Hepatic stellate cell (primary cell): ENCODE measurements at places on chromosomes 1 and 21.
A peak's percentile ranks its signal among the peaks of the same experiment; 100 is the strongest.

- DNase-seq: no peak
Observed at GRCh38 chr1:116314305-116314919, 58.6 kb upstream of the ATP1A1 start.

DNA sequence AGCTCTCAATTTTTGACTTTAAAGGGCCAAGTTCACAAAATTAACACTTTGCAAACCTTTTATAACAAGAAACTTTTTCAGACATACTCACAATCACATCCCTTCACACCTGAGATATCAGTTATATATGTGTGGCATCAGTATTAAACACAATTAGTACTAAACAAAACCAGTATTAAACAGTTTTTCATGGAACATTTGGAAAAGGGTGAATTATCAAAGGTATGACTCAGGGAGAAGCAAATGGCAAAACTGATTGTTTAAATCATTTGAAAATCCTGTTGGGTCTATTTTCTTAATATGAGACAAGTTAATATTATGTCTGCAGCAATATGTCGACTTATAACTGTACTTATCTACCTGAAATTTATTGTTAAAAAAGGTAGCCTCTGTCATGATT lies 587.3 kb downstream of the NEGR1 start:
- DNase-seq: no peak

DNA sequence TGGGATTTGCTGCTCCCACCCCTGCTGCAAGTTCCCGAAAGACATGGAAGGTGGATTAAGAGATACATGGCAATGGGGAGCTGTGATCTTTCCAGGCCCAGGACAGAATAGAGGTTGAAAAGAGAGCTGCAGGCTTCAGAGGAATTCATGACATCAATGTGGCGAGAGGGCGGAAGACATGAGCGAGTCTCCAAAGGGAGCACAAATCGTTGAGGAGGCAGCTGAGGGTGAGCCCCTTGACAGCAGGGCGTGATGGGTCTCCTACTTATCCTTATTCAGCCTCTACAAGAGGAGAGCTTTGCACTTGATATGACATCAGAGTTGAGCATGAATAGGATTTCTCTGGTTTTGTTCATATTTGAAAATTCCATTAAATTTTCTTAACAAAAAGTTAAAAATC lies 45.5 kb upstream of the TACSTD2 start:
- no peak for DNase-seq

DNA sequence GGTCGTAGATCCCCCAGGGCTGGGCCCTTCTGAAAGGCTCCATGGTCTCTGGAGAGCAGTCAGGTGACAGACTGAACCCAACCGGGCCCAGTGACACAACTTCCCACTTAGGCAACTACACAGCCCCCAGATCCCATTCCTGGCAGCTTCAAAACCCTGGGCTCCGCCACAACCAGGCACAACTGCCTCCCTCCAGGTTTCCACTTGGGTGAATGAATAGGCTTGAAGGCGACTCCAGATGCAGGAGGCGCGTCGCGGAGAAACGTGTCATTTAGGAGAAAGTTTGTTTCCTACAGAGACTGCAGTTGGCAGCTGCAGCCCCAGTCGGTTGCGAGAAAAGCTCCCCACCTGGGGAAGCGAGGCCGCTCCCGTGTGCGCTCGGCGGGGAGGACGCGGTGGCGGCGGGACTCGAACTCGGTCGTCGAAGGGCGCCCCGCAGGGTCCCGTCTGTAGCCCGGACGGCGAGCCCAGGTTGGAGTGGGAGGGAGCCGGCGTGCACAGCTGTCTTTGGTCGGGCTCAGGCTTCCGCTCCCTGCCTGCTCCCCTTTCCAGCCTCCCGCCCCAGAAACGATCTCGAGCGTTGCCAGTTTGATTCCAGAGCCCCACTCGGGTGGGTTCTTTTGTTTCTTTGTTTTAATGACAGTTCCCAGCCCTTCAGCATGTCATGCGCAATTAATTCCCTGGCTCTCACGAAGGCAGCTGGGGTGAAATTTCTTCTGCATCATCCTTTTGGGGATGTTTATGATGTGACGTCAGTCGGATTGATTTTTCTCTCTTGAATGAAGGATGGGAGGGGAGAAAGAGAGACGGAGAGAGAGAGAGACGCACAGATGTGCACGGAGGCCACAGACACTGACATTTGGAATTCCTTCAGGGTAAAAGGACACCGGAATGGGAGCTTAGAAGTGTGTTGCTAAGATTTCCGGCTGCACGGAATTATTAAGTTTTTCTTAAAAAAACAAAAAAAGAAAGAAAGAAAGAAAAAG lies 862 bp upstream of the SGIP1 start:
- peak; percentile 62 for DNase-seq

DNA sequence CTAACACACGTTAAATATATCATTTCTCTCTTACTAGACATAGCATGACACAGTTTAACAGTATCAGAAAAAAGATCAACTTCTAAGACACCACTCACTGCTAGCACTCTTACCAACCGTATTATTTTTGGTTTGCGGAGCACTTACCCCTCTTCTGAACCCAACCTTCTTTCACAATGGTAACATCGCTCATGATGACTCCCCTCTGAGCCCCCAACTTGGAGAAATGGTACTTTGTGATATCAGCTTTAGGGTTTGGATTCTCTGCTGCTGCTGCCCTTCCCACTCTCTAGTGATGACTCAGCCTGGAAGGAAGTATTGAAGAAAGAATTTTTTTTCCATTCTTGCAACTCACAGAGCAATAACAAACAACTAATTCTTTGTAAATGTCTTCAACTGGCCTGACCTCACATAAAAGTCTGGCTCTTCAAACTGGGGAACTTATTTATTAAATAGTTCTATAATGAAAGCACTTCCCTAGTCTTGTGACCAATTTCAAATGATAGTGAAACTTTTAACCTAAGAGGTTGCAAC lies 7.0 kb downstream of the AKT3 start:
- peak; percentile 15 for DNase-seq

DNA sequence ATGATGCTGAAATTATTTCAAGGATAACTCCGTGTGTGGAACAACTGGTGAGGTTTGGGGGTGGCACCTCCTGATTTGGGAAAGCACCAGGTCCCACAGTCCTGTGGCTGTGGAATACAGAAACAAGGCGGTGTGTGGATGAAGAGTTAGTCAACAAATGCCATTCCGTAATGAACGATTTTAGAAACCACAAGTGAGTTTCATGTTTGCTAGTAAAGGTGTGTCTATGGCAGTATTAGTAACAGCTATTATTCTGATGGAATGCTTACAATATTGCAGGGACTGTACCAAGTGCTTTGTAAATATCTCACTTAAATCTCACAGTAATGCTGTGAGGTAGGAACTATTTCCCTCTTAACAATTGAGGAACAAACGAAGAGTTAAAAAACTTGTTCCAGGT lies 53.8 kb downstream of the B3GALNT2 start:
- no peak for DNase-seq

DNA sequence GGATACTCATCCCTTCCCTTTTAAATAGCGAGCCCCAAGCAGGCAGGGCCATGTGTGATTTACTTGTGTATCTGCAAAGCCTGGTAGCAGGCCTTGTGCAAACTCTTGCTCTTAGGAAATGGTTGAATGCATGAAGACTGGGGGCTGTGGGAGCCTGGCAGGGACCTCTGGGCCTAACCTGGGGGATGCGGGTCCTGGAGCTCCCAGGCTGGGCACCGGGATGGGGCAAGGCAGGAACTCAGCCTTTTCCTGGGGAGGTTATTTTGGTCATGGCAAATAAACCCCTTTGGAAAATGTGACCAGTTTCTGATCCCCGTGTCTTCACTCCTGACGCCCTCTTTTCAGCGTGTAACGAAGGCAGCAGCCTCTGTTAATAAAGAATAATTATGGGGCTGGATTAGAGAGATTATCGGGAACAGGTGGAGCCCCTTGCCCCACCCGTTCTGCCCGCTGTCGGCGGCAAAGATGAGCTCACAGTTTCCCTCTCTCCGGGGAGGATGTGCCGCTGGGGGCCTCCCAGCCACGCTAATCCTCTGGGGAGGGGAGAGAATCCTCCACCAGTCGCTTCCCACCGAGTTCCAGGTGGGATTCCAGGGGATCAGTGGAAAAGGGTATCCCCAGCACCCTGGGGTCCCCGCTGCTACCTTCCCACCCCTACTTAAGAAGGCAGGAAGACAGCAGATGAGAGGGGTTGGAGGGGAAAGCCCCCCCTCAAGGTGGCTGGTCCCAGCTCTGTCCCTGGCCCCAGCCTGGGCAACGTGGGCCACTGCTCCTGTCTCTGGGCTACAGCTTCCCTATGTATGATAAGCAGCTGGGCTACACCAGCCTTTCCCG lies 69.7 kb upstream of the WNT4 start:
- no peak for DNase-seq

- DNase-seq: no peak
Observed at GRCh38 chr21:45825219-45825618, 156.4 kb upstream of the COL6A1 start.

GRCh38 chr1:155051777-155052398 lies 772 bp downstream of the ADAM15 start:
- DNase-seq: peak; percentile 70

- DNase-seq: no peak
Observed at GRCh38 chr1:113946678-113947387, 17.7 kb downstream of the HIPK1 start.

- peak; percentile 73 for DNase-seq
Observed at GRCh38 chr1:231885209-231885854, 258.7 kb downstream of the DISC1 start.

- DNase-seq: no peak
Observed at GRCh38 chr1:55257958-55258357, 42.8 kb upstream of the USP24 start.

- no peak for DNase-seq
Observed at GRCh38 chr1:188096521-188096920, 1267.8 kb downstream of the PLA2G4A start.

- no peak for DNase-seq
Observed at GRCh38 chr21:38261851-38262250, 5.1 kb downstream of the KCNJ15 start.

GRCh38 chr1:43052786-43053439 lies 94.2 kb upstream of the SLC2A1 start:
- DNase-seq: no peak

DNA sequence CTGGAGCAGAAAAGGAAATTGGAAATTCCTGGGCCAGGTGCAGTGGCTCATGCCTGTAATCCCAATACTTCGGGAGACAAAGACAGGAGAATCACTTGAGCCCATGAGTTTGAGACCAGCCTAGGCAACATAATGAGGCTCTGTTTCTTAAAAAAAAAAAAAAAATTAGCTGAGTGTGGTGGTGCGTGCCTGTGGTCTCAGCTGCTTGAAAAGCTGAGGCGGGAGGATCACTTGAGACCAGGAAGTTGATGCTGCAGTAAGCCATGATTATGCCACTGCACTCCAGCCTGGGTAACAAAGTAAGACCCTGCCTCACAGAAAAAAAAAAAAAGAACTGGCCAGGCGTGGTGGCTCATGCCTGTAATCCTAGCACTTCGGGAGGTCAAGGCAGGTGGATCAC lies 56.7 kb downstream of the SRSF11 start:
- DNase-seq: no peak

- DNase-seq: no peak
Observed at GRCh38 chr1:19187852-19188251, 22.2 kb downstream of the UBR4 start.

GRCh38 chr1:155207806-155208540 lies at the start of gene THBS3:
THBS3 (minus strand) TSS chr1:155207897; CDS start chr1:155207876, 21 bp downstream.
- no peak for DNase-seq

DNA sequence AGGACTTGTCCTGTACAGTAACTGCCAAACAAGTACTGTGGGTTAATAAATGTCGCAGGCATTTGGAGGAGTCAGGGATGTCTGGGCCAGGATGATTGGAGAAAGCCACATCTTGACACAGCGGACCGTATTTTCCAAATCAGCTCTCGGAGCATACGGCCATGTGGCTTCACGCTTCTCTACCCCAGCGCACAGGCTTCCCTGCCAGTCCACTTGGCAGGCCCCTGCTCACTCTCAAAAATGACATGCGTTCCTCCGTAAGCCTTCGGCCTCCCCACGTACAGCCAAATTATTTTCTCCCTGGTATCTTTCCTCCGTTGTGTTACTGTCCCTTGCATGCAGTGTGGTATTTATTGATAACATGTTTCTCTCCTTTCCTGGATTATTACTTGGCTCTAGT lies 7.2 kb upstream of the LRRC38 start:
- no peak for DNase-seq

- DNase-seq: no peak
Observed at GRCh38 chr1:85838238-85838637, 130.0 kb upstream of the ZNHIT6 start.
